ENCODE measurements at places on chromosomes 7 and 10. TPM values are rescaled to one million over a fixed set of nuclear protein-coding genes. Genes with fewer than 3 reads are reported as not detected.

WDFY4 gene
- total RNA-seq = 8.6 TPM

CTAGE4 gene
- total RNA-seq = 2.3 TPM

SLC26A5 gene
- 0.71 TPM for total RNA-seq

PSD gene
- 1.9 TPM for total RNA-seq

DGKI gene
- total RNA-seq = 2.3 TPM

PGAM2 gene
- 0.85 TPM for total RNA-seq

CFAP70 gene
- 6.6 TPM for total RNA-seq

DNA sequence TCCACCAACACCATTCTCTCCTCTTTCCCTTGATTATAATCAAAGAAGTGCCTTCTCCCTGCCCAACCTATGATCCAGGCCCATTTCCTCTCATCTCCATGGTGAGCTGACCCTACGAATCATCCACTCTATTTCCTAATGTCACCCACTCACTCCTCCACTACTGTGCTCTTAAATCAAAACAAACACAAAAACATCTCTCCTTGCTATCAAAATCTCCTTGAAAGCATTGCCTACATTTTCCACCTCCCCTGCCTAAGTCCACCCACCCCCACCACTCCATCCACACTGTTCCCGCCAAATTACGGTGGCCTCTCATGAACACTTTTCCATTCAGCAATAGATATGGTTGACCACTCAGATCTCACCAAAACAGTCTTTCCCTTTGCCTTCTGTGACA, 5.3 kb downstream of the DYDC1 start:
- no peak for DNase-seq

DNA sequence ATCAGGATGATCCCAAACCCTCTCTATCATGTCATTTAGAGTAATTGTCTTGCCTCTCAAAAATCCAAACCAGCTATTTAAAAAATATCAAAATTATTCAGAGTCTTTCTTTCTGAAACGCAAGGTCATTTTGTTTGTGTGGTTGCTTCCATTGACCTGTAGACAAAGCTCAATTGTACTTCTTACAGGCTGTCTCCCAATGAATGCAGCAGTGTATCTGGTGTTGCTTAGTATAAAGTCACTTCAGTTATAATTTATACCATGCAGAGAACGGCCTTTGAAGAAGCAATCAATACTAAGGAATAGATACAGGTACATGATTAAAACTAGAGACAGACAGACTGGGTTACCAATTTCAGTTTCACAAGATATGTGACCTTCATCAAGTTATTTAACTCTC, 80.9 kb downstream of the DOCK4 start:
- no peak for DNase-seq

DNA sequence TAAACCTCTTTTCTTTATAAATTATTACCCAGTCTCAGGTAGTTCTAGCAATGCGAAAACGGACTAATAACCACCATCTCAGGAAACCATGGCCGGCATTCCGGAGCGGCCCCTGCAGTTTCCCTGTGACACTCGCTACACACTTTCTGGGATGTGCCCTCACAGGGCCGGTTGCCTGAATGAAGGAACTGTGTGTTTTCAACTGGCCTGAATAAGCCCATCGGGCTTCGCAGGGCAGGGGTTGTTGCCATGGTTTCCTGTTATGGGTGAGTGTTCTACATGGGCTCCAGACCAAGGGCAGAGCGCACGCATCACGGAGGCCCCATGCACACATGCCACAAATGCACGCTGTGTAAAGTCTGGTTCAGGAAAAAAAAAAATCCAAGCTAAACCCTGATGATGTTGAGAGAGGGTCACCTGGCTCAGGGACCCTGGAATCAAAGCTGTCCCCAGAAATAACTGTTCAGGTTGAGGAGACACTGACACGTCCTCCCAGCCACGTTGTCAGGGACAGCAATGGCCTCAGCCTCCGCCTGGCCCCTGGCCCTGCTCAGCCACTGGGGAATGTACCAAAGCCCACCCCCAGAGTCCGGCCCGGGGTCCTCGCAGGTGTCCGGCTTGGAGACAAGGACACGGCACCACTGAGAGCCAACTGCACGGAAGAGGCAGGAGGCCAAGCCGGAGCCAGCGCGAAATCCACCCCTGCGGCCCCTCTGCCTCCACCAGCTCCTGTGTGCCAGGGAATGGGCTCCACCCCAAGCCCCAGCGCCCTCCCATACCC, 47.9 kb downstream of the STK32C start:
- DNase-seq = no peak

DNA sequence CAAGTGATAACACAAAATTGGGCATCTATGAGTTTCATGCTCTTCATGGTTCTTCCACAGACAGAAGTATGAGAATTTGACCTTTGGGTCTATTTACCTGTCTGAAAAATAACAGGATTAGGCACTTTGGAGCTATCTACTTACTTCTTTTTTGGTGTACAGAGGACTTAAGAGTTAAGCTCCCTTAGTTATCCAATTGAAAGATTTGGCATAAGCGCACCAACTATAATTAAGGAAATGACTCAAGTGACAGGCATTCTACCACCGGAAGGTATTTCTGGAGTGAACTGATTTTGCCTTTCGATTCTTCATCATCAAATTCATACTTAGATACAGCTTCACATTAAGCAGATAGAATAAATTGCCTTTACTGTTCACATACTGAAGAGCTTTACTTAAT, 43.9 kb downstream of the IFIT5 start:
- DNase-seq = no peak

GRCh38 chr7:112147793-112148361, 58.3 kb downstream of the DOCK4 start:
- no peak for DNase-seq

DNA sequence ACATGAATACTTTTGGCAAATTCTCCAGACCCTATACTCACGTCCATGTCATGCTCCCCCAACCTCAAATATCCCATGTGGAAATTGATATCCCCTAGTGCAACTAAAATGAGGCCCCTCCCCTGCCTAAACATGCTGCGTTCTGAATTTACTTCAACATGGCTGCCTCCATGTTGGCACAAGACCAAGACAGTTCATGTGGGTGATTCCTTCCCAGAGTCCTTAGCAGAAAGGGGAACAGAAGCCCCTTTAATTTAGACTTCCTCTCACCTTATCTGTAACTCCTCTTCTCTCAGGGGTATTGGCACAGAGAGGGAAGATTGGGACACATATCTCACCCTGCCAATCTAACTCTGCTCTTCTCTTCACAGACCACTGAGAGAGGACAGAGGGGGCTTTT, 24.5 kb upstream of the SLC26A3 start:
- no peak for DNase-seq

DNA sequence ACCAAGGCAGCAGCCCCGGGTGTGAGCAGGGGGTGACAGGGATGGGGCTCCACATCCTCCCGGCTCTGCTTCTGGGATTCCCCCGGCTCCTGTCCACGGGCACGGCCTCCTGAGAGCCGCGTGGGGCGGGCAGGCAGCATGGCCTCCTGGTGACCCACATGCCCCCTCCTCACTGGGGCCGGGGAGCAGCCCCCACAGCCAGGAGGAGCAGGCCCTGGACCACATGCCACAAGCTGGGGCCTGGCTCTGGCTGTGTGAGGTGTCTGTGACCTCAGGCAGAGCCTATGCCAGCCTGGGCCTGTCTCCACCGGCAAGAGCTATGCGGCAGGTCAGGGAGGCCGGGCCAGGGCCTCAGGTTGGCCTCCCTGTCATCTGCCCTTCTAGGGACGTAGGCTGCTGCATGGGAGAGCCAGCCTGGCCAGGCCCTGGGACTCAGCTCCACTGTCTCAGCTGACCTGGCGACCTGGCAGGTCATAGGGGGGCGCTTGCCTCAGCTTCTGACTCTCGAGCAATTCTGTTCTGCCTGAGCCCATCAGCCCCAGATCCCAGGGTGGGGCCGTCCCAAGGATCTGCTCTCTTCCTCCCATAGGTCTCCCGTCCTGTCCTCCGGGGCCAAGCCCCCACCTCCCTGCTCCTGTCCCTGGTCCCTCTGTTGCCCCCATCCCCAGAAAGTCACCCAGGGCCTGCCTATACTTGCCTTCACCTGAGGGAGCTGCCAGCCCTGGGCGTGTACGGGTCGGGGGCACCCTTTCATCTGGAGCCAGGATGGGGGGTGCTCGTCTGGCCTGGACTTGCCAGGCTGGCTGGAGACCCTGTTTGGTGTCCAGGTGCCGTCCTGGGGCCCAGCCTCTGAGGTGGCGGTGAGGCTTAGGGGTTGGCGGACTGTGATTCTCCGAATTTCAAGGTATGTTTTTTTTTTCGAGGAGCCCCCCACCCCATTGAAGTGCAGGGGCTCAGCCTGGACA, 3.9 kb upstream of the TMEM184A start:
- no peak for DNase-seq

GRCh38 chr7:135879233-135879632, 97.9 kb downstream of the MTPN start:
- no peak for DNase-seq
